Anterior cingulate cortex (tissue), 58 donors: ENCODE measurements at places on chromosomes 7 and 10.

DNA sequence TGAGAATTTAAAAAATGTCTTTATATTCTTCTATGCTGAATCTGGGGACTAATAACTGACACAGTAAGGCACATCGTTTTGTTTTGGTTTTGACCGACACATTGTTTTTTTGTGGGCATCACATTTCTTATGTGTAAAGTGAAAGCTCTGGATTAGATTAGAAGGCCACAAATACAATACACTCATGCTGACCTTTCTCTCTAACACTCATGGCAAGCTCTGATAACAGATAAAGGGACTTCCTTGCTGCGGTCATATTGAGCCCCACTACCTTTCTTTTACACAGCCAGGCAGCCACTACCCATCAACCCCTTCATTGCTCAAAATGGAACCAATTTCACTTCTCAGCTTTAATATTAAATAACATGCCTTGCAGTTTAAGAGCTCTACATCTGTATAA lies 26.0 kb downstream of the PPP1R3A start:
- no peak for DNase-seq

DNA sequence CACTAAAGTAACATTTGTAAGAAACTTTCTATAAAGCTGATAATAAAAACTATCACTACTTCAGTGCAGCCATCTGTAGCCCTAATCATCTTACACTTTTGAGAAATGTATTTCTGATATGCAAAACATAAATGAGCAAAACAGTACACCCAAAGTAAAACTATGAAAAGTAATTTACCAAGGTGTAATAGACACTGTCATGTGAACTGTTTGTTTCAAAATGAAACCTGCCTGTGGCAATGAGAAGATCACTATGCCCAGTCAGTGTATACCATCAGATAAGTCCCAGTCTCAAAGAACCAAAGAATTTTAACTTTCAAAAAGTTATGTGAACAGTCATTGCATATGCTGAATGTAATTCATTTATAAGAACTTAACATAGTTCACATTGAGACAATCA lies 398.1 kb downstream of the CDC14C start:
- no peak for DNase-seq

DNA sequence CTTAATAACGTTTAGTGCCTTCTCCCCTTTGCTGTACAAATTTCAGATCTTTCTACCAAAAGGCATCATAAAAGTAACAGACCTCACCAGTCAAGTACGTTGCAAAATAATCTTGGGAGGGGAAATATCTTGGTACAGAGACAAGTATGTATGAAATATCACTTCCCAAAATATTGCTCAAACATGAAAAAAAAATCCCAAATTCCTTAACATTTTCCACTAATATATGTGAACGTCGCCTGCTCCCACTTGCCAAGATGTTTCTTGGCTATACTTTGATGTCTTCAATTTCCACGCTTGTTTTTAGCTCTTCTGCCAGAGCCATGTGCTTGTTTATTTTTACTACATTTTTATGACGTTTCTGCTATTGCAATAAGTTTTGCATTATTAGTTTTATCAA lies 223.5 kb downstream of the PLXNA4 start:
- DNase-seq = no peak

DNA sequence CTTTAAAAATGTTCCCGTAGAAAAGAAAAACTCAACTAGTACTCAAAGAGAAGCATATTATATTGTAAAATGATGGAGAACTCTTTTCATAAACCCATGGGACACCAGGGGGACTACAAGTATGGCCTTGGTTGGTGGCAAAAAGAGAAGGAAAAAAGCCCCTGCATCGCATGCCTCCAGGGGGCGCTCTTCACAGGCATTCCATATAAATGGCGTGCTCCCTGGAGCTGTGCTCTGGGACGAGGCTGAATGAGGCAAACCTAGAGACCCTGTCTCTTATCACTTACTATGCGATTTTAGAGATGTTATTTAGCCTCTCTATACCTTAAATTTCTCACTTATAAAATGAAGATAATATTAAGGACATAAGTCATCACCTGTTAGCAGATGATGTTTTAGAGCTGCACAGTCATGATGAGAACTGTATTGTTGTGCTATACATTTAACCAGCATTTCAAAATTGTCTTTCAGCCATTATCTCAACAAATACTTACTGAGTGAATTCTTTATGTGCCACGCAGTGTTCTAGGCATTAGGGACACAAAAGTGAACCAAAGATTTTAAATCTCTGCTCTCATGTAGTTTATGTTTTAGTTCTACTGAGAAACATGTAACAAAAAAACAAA lies 105.8 kb downstream of the ARHGAP21 start:
- no peak for DNase-seq

- DNase-seq = no peak
Measured at GRCh38 chr7:68793513-68793912, 804.8 kb upstream of the AUTS2 start.

GRCh38 chr7:148621563-148621962 lies 31.0 kb downstream of the C7orf33 start:
- DNase-seq = no peak

DNA sequence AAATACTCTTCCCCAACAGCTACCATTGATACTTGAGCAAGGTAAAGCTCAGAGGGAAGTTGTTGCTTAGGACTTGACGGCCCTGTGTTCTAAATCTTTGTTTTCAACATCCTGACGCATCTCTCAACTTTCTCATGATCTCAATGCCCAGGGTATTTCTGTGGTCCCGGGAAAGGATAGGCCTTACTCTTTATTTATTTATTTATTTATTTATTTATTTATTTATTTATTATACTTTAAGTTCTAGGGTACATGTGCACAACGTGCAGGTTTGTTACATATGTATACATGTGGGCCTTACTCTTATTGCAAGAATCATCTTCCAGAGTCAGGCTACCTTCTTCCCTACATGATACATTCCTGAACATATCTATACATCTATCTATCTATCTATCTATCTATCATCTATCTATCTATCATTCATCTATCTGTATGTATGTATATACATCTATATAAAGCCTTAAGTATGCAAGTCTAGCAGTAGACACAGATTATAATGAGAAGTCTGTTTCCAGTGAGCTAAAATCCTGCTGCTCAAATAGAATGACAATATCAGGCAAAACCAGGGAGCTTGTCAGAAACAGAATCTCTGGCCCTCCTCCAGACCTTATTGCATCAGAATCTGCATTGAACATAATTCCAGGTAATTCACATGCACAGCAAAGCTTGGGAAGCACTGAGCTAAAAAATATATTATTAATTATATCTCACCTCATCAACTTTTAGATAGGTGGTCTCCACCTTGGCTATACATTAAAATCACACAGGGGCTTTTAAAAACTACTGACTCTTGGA lies 12.2 kb upstream of the CPA5 start:
- no peak for DNase-seq

DNA sequence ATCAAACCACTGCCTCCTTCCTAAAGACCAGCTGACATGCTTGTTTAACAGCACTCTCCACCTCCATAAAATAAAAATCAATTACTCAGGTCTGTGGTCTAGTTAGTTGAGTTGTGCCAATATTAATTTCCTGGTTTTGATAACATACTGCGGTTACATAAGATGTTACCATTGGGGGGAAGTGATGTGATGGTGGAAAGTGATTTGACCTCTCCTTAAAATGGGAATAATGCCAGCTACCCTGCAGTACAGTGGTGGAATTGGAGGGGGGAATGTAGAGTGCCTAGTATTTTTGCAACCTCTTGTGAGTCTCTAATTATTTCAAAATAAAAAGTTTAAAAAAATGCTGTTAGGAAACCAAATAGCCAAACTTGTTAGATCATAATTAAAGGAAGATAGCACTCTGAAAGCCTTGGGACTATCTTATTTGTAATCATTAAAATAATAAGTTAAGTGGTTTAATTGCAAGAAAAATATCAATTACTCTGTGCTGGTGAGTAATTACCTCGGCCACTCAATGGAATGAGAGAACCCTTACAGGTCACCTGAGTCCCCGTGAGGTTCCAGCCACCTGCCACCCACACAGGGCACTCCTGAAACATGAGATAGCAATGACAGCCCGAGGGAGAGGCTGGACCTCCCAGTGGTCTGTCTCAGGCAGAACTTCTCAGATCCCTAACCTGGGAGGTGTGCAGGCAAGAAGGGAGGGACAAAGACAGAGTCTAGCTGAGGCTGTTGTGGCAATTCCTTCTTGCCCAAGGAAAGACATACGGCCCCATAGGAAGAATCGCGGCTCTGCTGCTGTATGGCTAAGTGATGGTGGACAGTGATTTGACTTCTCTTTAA lies 94.1 kb downstream of the SH3PXD2A start:
- no peak for DNase-seq

GRCh38 chr10:120931423-120931822 lies 80.3 kb downstream of the WDR11 start:
- no peak for DNase-seq
